ENCODE measurements at places on chromosomes 6 and 20. TPM values are rescaled to one million over a fixed set of nuclear protein-coding genes. Genes with fewer than 3 reads are reported as not detected.

Gene CARMIL1
- 29.6 TPM for total RNA-seq

Gene SLC26A8
- 1.4 TPM for total RNA-seq

Gene IP6K3
- 0.65 TPM for total RNA-seq

Gene HLA-DRB5
- not detected for total RNA-seq

Gene ZHX3
- total RNA-seq, result 36.1 TPM

Gene ZNF334
- total RNA-seq, result 2.2 TPM

Gene COL12A1
- 17.5 TPM for total RNA-seq

Gene PSMB9
- 20.5 TPM for total RNA-seq

All from epithelial cell of proximal tubule (primary cell).